T-helper 2 cell treated with Interferon-gamma antibody and Interleukin-4, amounts not matched to agents 5 μg/mL and 100 μg/mL, for 36 hours (primary cell): ENCODE measurements at places on chromosomes 7 and 10.

DNA sequence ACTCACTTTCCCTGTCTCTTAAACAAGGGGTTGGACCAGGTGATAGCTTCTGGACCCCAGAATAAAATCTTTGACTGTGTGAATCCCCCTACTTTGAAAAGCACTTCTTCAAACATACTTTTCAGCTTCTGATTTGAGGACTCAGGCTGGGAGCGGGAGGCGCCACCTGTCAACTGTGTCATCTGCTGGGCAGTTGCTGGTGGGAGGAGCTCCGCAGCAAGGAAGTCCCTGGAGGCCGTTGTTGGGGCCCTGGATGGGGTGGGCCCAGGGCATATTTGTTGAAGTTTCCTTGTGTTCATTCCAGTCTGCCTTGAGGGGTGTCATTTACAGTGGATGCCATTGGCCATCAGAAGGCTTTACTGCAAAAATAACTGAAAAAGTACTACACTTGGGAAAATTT, 197.7 kb downstream of the CCDC3 start:
- DNase-seq = no peak

DNA sequence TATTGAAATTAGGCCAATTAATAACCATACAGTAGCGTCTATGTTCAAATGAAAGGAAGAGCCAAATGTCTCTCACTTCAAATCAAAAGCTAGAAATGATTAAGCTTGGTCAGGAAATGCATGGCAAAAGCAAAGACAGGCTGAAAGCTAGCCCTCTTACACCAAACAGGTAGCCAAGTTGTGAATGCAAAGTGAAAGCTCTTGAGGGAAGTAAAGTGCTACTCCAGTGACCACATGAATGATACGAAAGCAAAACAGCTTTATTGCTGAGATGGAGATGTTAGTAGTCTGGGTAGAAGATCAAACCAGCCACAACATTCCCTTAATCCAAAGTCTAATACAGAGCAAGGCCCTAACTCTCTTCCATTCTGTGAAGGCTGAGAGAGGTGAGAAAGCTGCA, 123.8 kb downstream of the TEX36 start:
- DNase-seq = no peak

GRCh38 chr7:133690740-133691139, 436.4 kb upstream of the LRGUK start:
- DNase-seq = no peak

DNA sequence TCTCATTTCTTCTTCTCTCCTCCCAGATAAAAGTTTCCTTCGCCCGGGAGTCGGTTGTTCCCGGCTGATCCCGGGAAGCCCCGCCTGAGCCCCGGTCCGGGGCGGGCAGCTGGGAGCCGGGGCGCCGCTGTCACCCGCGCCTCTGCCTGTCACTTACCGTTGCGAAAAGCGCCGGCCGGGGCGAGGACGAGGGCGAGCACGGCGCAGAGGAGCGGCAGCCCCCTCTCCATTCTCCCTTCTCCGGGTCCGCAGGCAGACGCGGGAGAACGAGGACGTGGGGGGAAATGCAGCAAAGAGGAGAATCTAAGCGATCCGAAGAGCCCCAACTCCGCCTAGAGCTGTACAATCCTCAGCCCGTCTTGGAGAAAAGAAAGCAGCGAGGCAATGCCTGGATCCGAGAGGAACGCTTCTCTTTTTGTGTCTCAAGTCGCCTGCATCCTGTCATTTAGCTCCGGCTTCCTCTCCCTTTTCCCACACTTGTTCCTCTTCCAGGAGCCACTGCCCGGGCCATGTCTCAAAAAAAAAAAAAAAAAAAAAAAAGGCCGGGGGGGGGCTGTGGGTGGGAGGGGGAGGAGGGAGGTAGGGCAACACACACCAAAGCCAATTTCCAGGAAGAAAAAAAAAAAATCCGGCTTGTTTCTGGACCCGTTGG, at the start of gene NRP1:
NRP1 (minus strand) TSS at position 515 of the 652 bp plus-strand sequence; CDS start at position 230, 285 bp downstream.
- no peak for DNase-seq

DNA sequence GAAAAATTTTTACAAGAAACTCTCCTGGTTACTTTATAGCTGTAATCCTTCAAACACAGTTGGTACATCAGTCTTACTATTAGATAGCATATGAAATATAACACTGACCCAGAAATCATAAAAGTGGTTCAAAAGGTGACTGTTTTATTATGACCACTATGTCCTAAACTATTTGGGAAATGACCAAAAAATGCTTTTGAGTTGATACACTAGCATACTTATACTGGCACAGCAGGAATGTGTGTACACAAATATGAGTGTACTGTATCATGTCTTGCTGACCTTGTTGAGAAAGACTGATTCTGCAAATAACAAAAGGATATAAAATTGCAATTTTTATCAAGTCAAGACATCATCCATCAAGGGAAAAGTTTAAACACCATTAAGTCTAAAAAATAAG, 24.3 kb downstream of the CSTF2T start:
- DNase-seq = no peak

GRCh38 chr7:139543801-139544603, 20.5 kb downstream of the CLEC2L start:
- DNase-seq = no peak

GRCh38 chr7:15018981-15019380, 116.4 kb upstream of the DGKB start:
- no peak for DNase-seq
